ENCODE measurements at places on chromosomes 1 and 21. TPM values are rescaled to one million over a fixed set of nuclear protein-coding genes. Genes with fewer than 3 reads are reported as not detected.

The GPATCH3 gene
- total RNA-seq, result 10.4 TPM

The FMO2 gene
- 44.8 TPM for total RNA-seq

The HTR1D gene
- not detected for total RNA-seq

The CD5L gene
- 0.17 TPM for total RNA-seq

The BEST4 gene
- 1.4 TPM for total RNA-seq

The COL11A1 gene
- total RNA-seq, result 0.86 TPM

The ZNF678 gene
- total RNA-seq, result 7.2 TPM

The HMGCS2 gene
- total RNA-seq, result 0.28 TPM

The LY9 gene
- 1.3 TPM for total RNA-seq

The AMY1B gene
- 4.3 TPM for total RNA-seq

- H3K4me1 ChIP-seq, result no peaks in the 10 kb centered on the region
- H3K4me3 ChIP-seq, result no peak overlapping the region
- H3K27ac ChIP-seq, result no peak overlapping the region
- H3K36me3 ChIP-seq, result no peaks in the 10 kb centered on the region
- no peaks in the 10 kb centered on the region for H3K27me3 ChIP-seq
Observed at GRCh38 chr1:12542138-12542465, 75.9 kb downstream of the DHRS3 start.

- H3K4me3 ChIP-seq, result no peak overlapping the region
- no peaks in the 10 kb centered on the region for H3K4me1 ChIP-seq
- H3K36me3 ChIP-seq, result no peaks in the 10 kb centered on the region
- H3K27me3 ChIP-seq, result no peaks in the 10 kb centered on the region
- no peak for DNase-seq
Observed at GRCh38 chr21:30580132-30580531, 10.1 kb downstream of the KRTAP22-2 start.

GRCh38 chr1:224271106-224271505, 58.9 kb downstream of the NVL start:
- DNase-seq, result no peak
- no peak overlapping the region for H3K27ac ChIP-seq
- no peaks in the 10 kb centered on the region for H3K27me3 ChIP-seq
- H3K4me3 ChIP-seq, result no peak overlapping the region

- H3K4me3 ChIP-seq, result no peak overlapping the region
- no peak for DNase-seq
- no peaks in the 10 kb centered on the region for H3K4me1 ChIP-seq
- no peaks in the 10 kb centered on the region for H3K36me3 ChIP-seq
- H3K27ac ChIP-seq, result no peak overlapping the region
- no peaks in the 10 kb centered on the region for H3K27me3 ChIP-seq
Observed at GRCh38 chr1:2639607-2640521, 7.0 kb upstream of the MMEL1 start.

DNA sequence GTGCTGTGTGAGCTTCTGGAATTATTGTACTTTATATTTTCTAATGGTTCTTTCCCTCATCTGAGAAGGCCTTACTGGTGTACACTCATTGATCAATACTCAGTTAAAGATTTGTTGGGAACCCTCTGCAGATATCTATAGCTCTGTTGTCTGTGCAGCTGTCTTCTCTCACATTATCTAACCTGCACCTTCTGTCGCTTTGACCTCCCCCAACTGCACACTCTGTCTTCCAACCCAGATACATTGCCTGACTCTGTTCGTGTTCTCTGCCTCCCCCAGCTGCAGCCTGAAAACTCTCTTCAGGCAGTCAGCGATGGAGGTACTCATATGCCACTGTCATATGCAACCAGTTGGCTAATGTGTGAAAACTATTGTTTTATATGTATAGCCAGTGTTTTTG, 334.3 kb downstream of the NCAM2 start:
- H3K4me1 ChIP-seq, result no peaks in the 10 kb centered on the region
- H3K36me3 ChIP-seq, result no peaks in the 10 kb centered on the region
- no peak overlapping the region for H3K27ac ChIP-seq
- no peaks in the 10 kb centered on the region for H3K27me3 ChIP-seq

GRCh38 chr1:31913968-31914367, 24.2 kb downstream of the PTP4A2 start:
- no peak for DNase-seq
- no peaks in the 10 kb centered on the region for H3K27me3 ChIP-seq
- H3K27ac ChIP-seq, result no peak overlapping the region
- peaks cover 16% of the 10 kb centered on the region for H3K4me1 ChIP-seq
- H3K4me3 ChIP-seq, result no peak overlapping the region

- H3K4me1 ChIP-seq, result no peaks in the 10 kb centered on the region
- no peak overlapping the region for H3K27ac ChIP-seq
- H3K27me3 ChIP-seq, result no peaks in the 10 kb centered on the region
- no peak for DNase-seq
Observed at GRCh38 chr1:28950449-28950848, 36.1 kb downstream of the EPB41 start.

DNA sequence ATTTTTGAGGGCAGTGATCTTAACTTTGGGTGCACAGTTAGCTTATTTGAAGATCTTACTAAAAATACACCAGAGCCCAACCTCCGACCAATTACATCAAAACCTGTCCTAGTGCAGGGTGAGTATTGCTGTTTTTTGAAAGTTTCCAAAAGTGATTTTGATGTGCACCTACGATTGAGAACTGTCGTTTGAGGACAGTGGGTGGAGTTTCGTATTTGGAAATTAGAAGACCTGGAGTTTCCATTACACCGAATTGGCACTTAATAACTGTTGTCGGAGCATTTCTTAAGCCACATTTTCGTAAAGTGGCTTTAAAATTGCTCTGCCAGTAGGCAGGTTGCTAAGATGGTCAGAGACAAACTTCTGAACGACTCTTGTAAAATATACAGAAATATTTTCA, 1.1 kb downstream of the SOD1 start:
- no peak for DNase-seq
- H3K27ac ChIP-seq, result no peak overlapping the region
- H3K27me3 ChIP-seq, result no peaks in the 10 kb centered on the region
- H3K4me3 ChIP-seq, result peak overlapping the region; percentile 90
- peaks cover 3% of the 10 kb centered on the region for H3K4me1 ChIP-seq

DNA sequence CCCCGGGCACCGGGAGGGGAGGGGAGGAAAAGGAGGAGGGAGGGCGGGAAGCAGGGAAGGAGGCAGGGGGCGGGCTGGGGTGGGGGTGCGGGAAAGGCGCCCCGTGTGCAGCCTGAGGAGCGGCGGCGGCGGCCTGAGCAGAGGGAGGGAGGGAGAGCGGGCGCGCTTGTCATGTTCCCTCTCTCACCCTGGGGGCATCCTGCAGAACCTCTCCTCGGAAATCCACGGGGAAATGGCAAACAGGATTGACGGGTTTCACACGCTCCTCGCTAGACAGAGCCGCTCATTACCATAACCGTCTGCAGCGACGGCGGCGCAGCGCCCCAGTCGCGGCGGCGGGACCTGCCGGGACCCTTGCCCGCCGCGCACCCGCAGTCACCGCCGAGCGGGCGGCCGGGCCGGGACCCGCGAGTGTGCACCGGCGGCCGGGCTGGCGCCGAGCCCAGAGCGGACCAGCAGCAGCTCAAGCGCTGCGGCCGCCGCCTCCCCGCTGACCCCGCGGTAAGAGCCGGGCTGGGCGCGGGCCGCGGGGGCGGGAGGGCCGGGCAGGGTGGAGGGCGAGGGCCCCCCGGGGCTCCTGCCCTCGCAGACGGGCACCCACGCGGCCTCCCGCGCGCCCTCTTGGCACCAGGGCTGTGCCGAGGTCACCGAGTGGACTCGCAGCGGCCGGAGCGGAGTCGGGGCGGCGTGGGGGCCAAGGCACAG, at the start of gene SERTAD4:
TSS of gene SERTAD4 (plus strand) at position 286 of the 705 bp plus-strand sequence. CDS start 5,165 bp downstream, outside the sequence.
- H3K27me3 ChIP-seq, result peaks cover 52% of the 10 kb centered on the region
- H3K27ac ChIP-seq, result peak within 1 kb of the TSS; percentile 42
- no peaks in the 10 kb centered on the region for H3K36me3 ChIP-seq
- peak; percentile 79 for DNase-seq

DNA sequence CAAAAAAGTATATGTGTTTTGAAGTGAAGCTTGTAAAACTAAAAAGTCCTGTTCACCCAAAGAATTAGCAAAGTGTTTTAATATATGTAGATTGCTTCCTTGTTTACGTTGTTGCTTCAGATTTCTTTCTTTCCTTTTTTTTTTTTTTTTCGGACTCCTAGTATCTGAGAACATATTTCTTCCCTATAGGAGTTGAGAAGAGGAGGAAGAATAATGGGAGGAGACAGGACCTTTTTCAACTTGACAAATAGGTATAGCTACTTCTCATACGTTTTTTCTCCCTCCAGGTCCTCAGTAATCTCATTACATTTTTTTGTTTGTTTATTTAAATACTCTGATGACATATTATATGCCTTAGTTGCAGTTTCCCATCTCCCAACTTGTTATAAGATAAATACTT, 8.9 kb downstream of the DISP1 start:
- no peak overlapping the region for H3K4me3 ChIP-seq
- no peaks in the 10 kb centered on the region for H3K4me1 ChIP-seq
- no peaks in the 10 kb centered on the region for H3K27me3 ChIP-seq
- DNase-seq, result no peak

DNA sequence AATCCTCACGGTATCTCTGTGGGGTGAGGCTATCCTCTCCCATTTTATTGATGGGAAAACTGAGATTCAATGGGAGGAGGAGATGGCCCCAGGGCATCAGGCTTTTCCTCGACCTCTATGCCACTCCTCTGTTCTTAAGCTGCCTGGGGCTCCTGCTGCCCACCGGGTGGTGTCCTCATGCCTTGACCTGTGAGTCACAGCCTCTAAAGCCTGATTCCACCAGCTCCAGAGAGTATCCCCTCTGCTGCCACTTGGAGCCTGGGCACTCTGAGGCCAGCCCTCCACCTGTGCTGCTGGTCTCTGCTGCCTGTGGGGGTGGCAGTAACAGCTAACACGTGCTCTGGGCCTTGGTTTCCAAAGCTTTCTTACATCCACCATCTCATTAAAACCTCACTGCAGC, 241.2 kb downstream of the TRABD2B start:
- H3K4me1 ChIP-seq, result no peaks in the 10 kb centered on the region
- no peak for DNase-seq
- H3K36me3 ChIP-seq, result no peaks in the 10 kb centered on the region
- no peaks in the 10 kb centered on the region for H3K27me3 ChIP-seq

GRCh38 chr21:30268608-30269197, 14.0 kb downstream of the KRTAP24-1 start:
- H3K36me3 ChIP-seq, result no peaks in the 10 kb centered on the region
- H3K27ac ChIP-seq, result no peak overlapping the region
- no peak for DNase-seq
- no peaks in the 10 kb centered on the region for H3K4me1 ChIP-seq
- no peaks in the 10 kb centered on the region for H3K27me3 ChIP-seq

GRCh38 chr1:51945591-51945990, 44.9 kb downstream of the RAB3B start:
- no peaks in the 10 kb centered on the region for H3K4me1 ChIP-seq
- H3K4me3 ChIP-seq, result no peak overlapping the region
- no peaks in the 10 kb centered on the region for H3K36me3 ChIP-seq
- peaks cover 34% of the 10 kb centered on the region for H3K27me3 ChIP-seq

DNA sequence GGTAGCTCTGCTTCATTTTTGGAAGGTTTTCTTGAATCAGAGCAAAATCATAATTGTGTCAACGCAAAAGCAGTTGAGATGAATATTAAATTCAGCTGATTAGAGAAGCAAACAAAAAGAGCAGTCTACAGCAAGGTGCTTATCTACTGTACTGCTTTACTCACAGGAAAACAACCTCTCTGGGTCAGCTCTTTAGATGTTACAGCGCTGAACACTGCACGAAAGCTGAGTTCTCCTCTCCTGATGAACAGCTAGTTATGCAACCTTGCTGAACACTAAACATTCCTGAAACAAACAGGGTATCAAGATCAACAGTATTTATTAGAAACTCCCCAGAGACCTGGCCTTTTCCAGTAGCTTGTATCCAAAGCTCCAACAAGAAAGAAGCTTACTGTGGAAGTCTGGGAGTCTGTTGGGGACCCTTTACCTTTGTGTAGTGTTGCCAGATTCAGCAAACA, 41.3 kb downstream of the TBCE start:
- no peak overlapping the region for H3K27ac ChIP-seq
- no peak for DNase-seq
- peaks cover 8% of the 10 kb centered on the region for H3K4me1 ChIP-seq
- no peaks in the 10 kb centered on the region for H3K27me3 ChIP-seq
- no peak overlapping the region for H3K4me3 ChIP-seq

GRCh38 chr1:80450711-80451110, 1350.0 kb upstream of the ADGRL2 start:
- H3K4me1 ChIP-seq, result no peaks in the 10 kb centered on the region
- H3K4me3 ChIP-seq, result no peak overlapping the region
- H3K27ac ChIP-seq, result no peak overlapping the region
- DNase-seq, result no peak
- no peaks in the 10 kb centered on the region for H3K36me3 ChIP-seq
